ENCODE measurements at places on chromosomes 1 and 21.

DNA sequence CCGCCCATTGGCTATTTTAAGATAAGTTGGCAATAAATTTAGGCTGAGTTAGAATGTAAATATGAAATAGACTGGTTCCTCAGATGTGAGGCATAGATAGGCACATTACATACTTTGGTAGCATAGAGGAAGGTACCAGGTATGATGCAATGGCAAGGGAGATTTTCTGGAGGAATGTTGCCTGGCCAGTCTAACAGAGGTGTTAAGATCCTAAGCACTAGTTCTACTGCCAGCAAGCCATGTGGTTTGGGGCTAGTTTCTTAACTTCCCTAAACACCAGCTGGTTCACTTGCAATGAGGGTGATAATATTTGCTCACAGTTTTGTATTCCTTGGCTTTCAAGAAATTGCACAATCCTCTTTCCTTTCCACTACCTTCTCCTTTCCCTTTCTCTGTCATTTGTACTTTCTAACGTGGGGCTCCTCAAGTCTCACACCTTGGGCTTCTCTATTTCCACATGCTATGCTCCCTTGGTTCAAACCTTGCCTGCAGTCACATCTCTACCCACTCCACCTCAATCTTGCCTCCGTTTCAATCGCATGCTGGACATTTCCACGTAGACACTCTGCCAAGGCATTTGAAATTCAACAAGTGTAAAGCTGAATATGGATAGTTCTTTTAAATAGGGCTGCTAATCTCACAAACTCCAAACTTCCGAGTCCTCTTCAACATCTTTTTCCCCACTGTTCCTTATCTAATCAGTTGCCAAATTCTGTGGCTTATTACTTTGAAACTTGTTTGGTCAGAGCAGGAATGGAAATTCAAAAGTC, 4.7 kb upstream of the CD55 start:
- DNase-seq = peak; percentile 85

DNA sequence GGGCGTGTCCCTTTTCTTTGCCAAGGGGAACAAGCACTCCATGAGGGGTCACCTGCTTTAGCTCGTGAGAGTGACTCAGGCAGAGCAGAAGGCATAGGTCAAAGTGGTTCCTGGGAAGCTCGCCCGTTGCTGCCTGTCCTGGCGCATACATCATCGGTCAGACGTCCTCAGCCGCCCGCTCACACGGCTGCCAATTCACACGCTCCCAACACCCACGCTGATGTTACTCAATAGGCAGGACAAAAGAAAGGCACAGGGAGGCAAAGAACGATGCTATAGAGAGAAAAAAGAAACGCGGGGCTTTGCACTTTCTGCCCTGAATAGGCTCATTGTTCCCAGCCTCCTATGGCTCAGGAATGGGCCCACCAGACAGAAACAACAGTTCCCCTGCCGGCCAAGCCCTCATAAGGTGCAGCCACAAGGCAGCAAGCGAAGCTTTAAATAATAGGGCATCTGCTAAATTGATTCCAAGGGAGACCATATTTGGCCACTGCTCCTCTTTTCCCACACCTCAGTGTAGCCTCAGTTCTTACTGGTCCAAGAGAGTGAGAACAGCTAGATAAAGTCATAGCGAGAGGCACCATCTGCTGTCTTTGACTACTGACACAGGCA, 38.7 kb downstream of the VTCN1 start:
- DNase-seq = peak; percentile 98

GRCh38 chr1:163674236-163674635, 352.5 kb downstream of the NUF2 start:
- DNase-seq = no peak

- no peak for DNase-seq
These were observed 765 bp upstream of the BMP8A start for GRCh38 chr1:39490596-39491145.

DNA sequence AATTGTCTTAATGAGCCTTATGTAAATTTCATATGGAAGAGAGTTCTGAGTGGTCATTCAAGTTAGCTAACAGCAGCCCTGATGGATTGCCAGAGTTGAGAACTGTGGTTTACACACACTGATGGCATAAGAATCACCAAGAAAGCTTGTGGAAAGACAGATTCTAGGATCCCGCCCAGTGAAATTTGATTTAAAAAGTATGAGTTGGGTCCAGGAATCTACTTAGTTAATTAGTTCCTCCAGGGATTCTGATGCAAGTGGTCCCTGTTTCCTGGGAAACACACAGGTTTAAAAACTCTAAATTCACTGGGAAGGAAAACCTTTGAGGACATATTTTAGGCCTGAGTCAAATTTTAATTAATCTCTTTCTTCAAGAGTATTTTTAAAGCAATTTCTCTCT, 144.3 kb downstream of the NTPCR start:
- peak; percentile 54 for DNase-seq

DNA sequence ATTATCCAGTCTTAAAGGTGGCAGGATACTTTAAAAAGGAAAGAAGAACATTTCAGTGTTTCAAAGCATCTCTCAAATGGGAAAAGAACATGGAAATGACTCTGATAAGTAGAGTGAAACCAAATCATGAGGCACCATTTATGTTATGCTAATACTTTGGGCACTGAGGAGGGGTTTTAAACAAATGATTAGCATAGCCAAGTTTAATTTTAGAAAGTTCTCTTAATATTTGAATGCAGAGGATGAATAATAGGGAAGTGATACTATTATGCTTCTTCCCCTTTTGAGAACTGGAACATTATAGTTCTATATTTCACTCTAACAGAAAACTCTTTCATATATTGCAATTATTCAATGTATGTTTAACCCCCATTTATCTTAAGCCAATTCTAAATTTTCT, 1181.9 kb upstream of the PRMT6 start:
- no peak for DNase-seq

DNA sequence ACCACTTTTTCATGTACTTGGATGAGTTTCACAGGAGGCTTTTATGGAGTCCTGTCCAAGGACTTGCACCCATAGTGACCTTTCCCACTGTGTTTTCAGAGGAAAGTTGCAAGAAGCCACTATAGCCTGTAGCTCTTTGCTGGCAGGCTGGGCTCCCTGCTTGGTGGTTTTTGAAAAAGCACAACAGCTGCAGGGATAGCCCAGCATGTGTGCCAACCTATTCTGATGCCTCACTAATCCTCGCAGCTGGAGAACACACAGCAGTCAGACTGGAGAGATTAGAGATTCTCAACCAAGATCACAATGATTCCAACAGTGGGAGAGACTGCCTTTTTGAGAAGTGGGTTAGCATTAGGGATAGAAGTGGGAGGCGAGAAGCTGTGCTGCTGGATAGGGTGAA, 24.1 kb upstream of the ARHGEF11 start:
- DNase-seq = no peak

GRCh38 chr1:46005594-46005993, 126.8 kb downstream of the PIK3R3 start:
- no peak for DNase-seq

- no peak for DNase-seq
These were observed 7.9 kb downstream of the COL6A1 start for GRCh38 chr21:45989355-45990048.

GRCh38 chr1:19250629-19251304, 557 bp downstream of the EMC1 start:
- DNase-seq = no peak

- no peak for DNase-seq
These were observed 6.0 kb upstream of the IFNLR1 start for GRCh38 chr1:24193046-24193445.

- DNase-seq = peak; percentile 3
These were observed 145.1 kb downstream of the NPHP4 start for GRCh38 chr1:5847013-5847659.

- DNase-seq = peak; percentile 25
These were observed 47.0 kb upstream of the POU2F1 start for GRCh38 chr1:167173516-167174184.

- DNase-seq = peak; percentile 1
These were observed 129.9 kb upstream of the KCNK2 start for GRCh38 chr1:214952648-214953047.

DNA sequence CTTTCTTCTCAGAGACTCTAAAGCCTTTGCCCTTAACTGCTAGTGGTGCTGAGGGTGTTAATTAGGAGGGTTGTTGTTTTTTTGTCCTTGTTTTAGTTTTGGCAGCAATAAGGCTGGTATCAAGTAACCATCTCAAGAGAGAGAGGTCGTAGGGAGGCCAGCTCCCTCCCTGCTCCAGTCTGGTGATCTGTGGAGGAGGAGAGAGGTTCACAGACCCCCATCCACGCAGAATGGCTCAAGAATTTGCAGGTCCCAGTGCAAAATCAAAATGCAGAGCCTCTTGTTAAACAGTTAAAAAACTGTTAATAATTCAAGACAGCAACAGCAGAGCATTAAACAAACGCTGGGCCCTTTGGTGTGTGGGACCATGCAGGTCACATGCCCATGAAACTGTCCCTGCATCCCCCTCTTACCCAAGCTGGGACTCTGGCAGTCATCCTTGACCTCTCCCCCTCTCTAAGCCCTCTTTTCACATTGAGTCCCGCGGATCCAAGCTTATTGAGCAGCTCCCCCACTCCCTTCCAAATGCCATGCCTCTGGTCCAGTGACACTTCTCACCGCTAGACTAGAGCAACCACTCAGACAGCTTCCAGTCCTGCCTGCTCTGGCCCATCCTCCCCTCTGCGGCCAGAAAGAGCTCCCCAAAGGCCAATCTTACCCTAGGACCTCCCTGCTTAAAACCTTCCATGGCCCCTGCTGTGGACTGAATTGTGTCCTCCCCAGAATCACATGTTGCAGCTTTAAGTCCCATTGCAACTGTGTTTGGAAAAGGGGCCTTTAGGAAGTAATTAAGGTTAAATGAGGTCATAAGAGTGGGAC, 47.7 kb upstream of the RPL11 start:
- DNase-seq = no peak

- no peak for DNase-seq
These were observed 341.1 kb downstream of the PCP4 start for GRCh38 chr21:40208206-40208947.

GRCh38 chr1:92087542-92087941, 7.4 kb downstream of the BTBD8 start:
- no peak for DNase-seq

- no peak for DNase-seq
These were observed 33.6 kb downstream of the NUAK2 start for GRCh38 chr1:205287767-205288559.

DNA sequence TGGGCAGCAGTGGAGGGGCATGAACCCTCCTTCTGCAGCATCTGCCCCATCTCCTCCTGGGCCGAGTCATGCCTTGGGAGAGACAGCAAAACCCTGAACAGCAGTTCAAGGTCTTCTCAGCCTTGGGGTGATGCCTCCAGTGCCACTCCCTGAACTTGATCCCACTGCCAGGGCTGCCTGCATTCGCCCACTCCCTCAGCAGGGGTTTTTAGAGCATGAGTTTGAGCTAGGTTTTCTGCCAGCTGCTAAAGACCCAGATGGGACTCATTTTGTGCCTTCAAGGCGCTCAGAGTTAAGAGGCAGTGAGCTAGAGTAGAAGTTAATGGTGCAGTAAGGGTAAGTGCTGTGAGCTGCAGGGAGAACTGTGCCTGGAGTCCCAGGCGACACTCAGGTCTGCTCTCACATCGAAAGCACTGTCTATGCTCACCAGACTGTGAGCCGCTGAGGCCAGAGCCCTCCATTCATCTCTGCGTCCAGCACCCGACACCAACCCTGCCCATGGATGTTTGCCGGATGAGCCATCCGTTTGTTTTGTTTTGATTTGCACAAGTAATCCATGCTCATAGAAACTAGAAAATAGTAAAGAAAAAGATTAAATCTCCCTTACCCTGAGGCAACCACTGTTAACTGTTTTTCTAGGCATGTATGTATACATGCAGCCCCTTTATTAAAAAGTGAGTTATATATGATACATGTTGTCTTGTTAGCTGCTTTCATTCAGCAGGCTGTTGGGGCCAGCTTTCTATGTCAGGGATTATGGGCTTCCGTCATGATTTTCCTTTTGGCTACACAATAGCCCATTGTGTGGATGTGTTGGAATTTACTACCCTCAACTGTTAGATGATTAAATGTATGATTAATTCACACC, 67.8 kb downstream of the VPS26C start:
- peak; percentile 72 for DNase-seq

GRCh38 chr1:101081496-101082488, 56.2 kb upstream of the DPH5 start:
- DNase-seq = no peak

GRCh38 chr1:182205351-182206022, 144.0 kb upstream of the ZNF648 start:
- peak; percentile 47 for DNase-seq

GRCh38 chr1:16979475-16980327, 719 bp downstream of the MFAP2 start:
- no peak for DNase-seq

- no peak for DNase-seq
These were observed 66.9 kb upstream of the PRDX6 start for GRCh38 chr1:173410133-173410793.

GRCh38 chr1:109096120-109096519, 5.6 kb downstream of the TMEM167B start:
- no peak for DNase-seq

GRCh38 chr1:2141025-2141424, 53.5 kb downstream of the FAAP20 start:
- no peak for DNase-seq

- DNase-seq = peak; percentile 61
These were observed 1.4 kb downstream of the MAB21L3 start for GRCh38 chr1:116112388-116113140.

GRCh38 chr1:15272009-15272781, 25.2 kb downstream of the FHAD1 start:
- peak; percentile 67 for DNase-seq

- DNase-seq = no peak
These were observed 289.4 kb upstream of the DUSP10 start for GRCh38 chr1:222031318-222031717.

- no peak for DNase-seq
These were observed 98.6 kb downstream of the SIPA1L2 start for GRCh38 chr1:232531291-232531690.

DNA sequence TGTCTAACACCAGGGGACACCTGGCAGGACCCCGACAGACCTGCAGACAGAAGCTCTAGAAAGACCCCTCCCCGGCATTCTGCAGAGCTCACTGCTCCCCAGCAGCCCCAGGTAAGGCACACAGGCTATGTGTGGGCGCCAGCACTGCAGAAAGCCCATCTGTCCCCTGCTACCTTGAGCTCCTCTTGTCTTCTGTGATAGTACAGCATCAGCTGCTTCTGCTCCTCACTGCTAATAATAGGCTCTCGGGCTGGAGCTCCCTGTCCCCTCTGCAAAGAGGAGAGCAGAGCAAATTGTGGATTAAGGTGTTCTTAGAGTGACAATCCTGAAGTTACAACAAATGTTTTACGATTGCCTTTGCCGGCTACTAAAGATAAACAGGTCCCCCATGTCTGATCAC, 10.1 kb downstream of the CFAP298 start:
- DNase-seq = no peak

GRCh38 chr1:159929155-159930051, 4.1 kb upstream of the TAGLN2 start:
- DNase-seq = no peak

- DNase-seq = no peak
These were observed 41.1 kb downstream of the PROX1 start for GRCh38 chr1:214028649-214029406.

DNA sequence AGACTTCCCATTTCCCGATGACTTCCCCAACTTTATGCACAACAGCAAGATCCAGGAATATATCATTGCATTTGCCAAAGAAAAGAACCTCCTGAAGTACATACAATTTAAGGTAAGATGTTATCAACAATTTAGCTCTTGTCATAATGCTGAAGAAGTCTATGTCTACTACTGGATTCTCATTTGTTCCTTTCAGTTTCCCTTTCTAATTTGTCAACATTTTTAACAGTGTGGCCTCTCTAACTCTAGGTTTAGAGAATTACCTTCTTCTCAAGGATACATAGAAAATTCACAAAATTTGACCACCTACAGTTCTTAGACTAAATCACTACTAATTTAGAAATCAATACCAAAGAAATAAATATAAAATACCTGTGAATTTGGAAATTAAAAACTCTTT, 13.2 kb downstream of the FMO3 start:
- DNase-seq = no peak

- DNase-seq = no peak
These were observed 244.0 kb downstream of the DNM3 start for GRCh38 chr1:172085317-172085716.
